ENCODE measurements at places on chromosomes 3 and 15.

DNA sequence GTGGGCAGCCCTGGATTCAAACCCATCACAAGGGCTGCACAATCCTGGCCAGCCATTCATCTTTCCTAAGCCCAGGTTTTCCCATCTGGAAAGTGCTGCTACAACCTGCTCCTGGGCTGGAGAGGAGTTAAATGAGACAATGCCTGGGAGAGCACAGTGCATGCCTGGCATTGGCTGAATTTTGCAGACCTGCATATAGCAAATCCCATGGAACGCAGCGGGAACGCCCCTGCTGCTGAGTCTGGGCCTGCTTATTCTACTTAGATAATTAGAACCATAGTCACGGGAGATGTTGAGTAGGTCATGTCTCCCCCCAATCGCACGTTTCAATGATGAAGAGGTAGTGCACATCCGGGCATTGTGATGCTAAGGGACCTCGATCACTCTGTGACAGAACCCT lies 46.6 kb downstream of the ABTB1 start:
- no peak for DNase-seq

GRCh38 chr15:51299187-51300015 lies 39.0 kb downstream of the CYP19A1 start:
- DNase-seq = no peak

GRCh38 chr3:101529816-101530685 lies 17.0 kb upstream of the SENP7 start:
- DNase-seq = no peak

DNA sequence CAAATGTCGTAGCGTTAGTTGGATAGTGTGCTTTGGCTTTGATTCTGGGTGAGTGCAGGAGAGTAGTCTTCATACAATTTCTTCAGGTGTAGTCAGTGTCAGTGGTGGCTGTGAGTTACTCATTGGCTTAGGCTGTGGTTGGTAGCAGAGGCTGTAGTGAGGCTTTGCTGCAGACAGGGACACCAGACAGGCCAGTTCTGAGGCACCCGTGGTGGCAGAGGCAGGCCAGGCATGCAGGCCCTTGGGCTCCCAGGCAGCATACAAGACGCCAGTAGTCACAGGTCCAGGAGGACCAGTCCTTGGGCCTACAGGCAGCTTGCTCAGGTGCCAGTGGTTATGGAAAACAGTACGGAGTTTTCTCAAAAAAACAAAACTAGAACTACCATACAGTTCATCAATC lies 61.3 kb downstream of the DMXL2 start:
- DNase-seq = no peak

DNA sequence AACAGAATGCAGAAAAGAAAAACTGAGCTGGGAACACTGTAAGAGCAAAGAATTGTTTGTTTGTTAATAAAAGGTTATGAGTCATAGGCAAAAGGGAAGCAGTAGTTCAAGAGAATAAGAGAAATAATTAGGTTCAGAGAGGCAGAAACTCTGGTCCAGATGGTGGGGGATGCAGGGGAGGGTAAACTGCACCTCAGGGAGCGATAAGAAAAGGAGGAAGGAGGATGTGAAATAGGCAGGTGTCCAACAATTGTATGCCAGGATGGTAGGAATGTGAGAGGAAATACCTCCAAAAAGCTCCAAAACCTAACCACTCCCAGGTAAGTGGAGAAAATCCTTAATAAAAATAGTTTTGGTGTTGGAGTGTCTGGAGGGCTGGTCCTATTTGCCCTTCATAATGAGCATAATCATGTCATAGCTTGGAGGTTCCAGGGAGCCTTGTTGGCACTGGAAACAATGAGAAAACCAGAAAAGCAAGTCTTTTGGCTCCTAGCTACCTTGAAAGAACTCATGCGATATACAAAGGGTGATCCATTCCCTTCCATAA lies 405.4 kb upstream of the TBL1XR1 start:
- DNase-seq = no peak

GRCh38 chr3:156236556-156237260 lies 116.3 kb downstream of the KCNAB1 start:
- no peak for DNase-seq

DNA sequence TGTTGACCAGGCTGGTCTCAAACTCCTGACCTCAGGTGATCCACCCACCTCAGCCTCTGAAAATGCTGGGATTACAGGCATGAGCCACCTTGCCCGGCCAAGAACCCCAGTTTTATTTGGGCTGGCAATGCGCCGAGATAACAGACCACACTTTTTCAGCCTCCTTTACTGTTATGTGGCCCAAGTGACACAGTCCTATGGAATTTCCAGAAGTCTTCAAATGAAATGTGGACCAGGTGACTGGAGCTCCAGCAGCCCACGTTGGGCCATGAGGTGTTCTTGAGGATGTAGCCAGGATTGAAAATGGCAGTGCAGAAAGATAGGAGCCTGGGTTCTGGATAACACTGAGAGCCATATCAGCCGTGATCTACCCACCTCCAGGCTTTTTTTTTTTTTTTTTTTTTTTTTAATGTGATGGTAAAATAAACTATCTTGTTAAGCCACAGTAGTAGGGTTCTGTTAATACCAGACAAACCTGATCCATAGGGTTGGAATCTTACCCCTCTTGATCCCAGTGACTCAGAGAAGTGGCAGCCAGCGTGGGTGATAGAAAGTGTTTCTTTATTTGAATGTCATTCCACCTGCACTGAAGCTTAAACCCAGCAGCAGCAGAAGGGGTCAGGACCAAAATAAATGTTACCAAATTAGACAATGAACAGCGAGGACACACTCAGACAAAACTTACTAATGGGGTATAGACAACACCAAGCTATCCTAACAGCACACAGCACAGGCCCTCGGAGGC lies 55.6 kb downstream of the LHFPL4 start:
- no peak for DNase-seq

GRCh38 chr15:49718846-49719245 lies 98.0 kb downstream of the DTWD1 start:
- DNase-seq = no peak

Data from activated CD4-positive, alpha-beta T cell treated with anti-CD3 and anti-CD28 coated beads, Interleukin-2, amount 50 U/mL, for 1 hour (primary cell).